ENCODE measurements at places on chromosomes 12 and 14.

- no peak for DNase-seq
Measured at GRCh38 chr14:64855721-64856528, 23.8 kb downstream of the SPTB start.

GRCh38 chr12:48940181-48940580 is 14.9 kb upstream of the FKBP11 start:
- DNase-seq = no peak

- no peak for DNase-seq
Measured at GRCh38 chr12:51517800-51518199, 73.2 kb upstream of the SCN8A start.

GRCh38 chr12:4648104-4648500 is 749 bp downstream of the AKAP3 start:
- DNase-seq = no peak

GRCh38 chr14:23404331-23404900 is 3.7 kb downstream of the MYH6 start:
- DNase-seq = no peak

DNA sequence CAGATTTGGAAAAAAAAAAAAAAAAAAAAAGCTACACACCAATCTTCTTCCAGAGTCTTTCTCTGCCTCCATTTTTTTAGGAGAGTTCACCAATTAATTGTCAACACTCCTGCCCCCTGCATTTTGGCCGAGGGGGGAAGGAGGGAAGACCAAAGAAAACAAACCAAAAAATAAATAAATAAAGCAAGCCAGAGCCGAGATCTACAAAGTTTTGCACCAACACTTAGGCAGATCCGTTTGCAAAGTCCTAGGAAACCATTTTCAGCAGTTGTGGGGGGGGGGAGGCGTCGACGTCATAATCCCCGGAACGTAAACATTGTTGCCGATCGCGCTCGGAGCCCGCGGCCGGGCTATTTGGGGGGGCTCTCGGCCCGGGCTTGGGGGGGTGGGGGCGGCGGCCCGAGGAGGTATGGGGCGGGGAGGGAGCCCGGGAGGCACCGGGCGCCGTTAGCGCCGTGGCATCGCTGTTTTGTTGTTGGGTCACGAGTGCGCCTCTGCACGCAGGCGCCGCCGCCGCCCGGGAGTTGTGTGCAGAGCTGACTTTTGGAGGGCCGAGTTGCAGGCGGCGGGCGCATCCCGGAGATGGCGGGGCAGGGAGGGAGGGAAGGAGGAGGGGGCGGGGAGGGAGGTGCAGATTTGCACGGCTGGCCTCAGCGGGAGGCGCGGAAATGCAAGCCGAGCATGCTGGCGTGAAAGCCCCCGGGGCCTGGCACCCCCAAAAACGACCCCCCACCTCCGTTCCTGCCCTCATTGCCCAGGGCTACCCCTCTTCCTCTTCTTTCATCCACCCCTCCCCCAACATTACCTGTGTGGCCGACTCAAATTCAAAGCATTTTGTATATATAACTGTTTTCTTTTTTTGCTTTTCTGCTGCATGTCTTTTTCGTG is 598 bp downstream of the KDM2B start:
- DNase-seq = peak; percentile 56

- no peak for DNase-seq
Measured at GRCh38 chr14:21118933-21119332, 18.1 kb downstream of the TMEM253 start.

DNA sequence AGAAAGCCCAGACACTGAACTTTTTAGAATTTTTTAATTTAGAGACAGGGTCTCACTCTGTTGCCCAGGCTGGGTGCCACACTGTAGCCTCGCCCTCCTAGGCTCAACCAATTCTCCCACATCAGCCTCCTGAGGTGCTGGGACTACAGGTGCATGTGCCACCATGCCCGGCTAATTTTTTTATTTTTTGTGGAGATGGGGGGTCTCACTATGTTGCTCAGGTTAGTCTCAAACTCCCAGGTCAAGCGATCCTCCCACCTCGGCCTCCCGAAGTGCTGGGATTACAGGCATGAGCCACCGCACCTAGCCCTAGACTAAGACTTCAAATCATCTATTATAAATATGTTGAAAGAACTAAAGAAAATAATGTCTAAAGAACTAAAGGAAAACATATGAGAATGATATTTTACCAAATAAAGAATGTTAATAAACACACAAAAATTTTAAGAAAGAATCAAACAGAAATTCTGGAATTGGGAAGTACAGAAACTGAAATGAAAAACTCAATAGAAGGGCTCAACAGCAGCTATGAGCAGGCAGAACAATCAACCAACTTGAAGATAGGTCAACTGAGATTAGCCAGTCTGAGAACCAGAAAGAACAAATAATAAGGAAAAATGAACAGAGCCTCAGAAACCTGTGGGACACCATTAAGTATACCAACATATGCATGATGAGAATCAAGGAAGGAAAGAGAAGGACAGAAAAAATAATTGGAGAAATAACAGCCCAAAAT is 26.2 kb upstream of the AP4S1 start:
- DNase-seq = no peak

GRCh38 chr12:111409780-111410430 is 4.2 kb downstream of the SH2B3 start:
- DNase-seq = no peak

DNA sequence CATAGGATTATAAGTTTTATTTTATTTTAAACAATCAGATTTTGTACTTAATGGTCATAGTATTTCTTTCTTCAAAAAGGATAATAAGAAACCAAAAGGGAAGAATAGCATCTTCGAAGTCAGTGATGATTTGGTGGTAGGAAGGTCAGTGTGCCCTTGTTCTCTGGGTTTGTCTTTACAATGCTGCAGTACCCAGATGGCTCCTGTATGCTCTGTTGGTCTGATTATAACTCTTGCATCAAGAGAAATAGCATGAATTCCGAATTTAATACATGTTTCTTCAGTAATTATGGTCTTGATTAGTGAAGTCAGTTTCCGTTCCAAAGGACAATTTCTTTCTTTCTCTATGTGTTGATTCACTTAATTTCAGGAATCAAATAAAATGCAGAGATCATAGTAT is 180.2 kb downstream of the TMTC2 start:
- DNase-seq = no peak
